Muscle of back (tissue), 13 donors: ENCODE measurements at places on chromosomes 16 and 17. TPM values are rescaled to one million over a fixed set of nuclear protein-coding genes. Genes with fewer than 3 reads are reported as not detected.

Gene ABCC11
- 0.08 TPM for polyA plus RNA-seq

Gene RAB26
- 0.80 TPM for polyA plus RNA-seq

Gene GFAP
- 0.27 TPM for polyA plus RNA-seq

Gene TUBG2
- 11.7 TPM for polyA plus RNA-seq

Gene DHX58
- 5.9 TPM for polyA plus RNA-seq

Gene CSH2
- 1.9 TPM for polyA plus RNA-seq

Gene PRR35
- 0.11 TPM for polyA plus RNA-seq

Gene GJD3
- not detected for polyA plus RNA-seq

Gene MGAT5B
- 0.95 TPM for polyA plus RNA-seq

Gene GPR179
- 0.17 TPM for polyA plus RNA-seq

Gene WFDC1
- 1.5 TPM for polyA plus RNA-seq

GRCh38 chr17:35765086-35765710 lies 4.5 kb downstream of the C17orf50 start:
- no peak for DNase-seq

GRCh38 chr17:58307468-58308172 lies 21.0 kb downstream of the TSPOAP1 start:
- DNase-seq = no peak

DNA sequence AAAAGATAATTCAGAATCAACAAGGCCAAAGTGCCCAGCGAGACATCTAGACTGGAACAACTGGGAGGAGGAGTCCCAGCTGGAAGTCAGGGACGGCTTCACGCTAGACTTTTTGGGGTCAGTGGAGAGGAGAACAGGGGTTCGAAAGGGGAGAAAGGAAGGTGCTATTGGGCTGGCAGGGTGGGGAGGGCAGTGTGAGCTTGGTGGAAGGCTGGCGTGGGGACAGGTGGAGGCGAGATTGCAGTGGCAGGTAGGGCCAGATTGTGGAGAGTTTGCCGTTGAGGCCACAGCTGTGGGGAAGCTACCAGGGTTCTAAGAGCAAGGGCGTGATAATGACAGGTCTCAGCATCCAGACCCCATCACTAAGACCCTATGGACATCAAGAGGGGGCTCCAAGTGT lies 10.5 kb downstream of the SDK2 start:
- no peak for DNase-seq

DNA sequence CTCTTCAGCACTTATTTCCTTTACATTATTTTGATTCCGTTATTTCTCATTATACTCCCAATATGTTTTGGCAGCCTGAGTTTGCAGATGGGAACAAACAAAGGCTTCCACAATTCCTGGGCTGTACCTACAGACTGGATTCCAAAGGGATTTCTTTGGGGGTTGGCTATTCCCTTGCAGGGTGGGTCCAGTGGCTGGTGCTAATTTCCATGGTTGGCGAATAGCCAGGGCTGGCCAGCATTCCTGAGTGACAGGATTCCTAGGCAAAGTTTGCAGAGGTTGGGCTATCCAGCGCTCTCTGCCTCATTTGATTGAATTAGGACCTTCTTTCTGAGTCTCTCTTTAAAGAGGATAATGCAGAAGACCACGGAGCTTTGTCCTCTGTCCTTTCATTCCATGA lies 207.4 kb downstream of the MAF start:
- DNase-seq = no peak

DNA sequence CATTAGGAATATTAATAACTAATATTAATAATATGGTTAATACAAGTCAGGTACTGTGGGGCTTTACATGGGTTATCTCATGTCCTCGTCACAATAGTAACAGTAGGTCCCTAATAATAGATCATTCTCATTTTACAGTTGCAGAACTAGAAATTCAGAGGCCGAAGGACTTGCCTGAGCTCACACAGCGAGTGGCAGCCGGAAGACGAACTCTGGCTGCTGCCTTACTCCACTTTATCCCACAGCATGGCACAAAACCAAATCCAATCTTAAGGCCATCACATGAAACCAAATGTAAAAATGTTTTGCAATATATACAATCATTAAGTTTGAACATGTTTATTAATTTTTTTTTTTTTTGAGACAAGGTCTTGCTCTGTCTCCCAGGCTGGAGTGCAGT lies 13.6 kb downstream of the GNA13 start:
- no peak for DNase-seq

DNA sequence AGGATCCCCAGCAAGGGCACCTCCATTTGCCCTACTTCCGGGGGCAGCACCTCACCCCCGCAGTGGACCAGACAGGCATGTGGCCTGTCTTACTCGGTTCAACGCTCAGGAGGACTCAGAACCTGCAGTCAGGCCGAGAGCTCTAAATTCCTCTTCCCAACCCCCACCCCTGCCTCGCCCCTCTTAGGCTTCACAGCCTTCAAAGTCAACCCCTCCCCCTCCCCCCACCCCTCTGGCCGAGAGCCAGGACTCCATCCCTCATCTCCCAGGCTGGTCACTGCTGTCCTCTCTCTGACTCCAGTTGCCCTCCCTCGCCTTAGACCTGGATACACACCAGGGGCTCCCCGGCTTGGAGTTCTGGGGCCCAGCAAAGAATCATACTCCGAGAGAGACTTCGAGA lies 8.1 kb upstream of the HS3ST6 start:
- no peak for DNase-seq

- peak; percentile 60 for DNase-seq
These were observed 5.4 kb upstream of the BBS2 start for GRCh38 chr16:56525236-56525635.

DNA sequence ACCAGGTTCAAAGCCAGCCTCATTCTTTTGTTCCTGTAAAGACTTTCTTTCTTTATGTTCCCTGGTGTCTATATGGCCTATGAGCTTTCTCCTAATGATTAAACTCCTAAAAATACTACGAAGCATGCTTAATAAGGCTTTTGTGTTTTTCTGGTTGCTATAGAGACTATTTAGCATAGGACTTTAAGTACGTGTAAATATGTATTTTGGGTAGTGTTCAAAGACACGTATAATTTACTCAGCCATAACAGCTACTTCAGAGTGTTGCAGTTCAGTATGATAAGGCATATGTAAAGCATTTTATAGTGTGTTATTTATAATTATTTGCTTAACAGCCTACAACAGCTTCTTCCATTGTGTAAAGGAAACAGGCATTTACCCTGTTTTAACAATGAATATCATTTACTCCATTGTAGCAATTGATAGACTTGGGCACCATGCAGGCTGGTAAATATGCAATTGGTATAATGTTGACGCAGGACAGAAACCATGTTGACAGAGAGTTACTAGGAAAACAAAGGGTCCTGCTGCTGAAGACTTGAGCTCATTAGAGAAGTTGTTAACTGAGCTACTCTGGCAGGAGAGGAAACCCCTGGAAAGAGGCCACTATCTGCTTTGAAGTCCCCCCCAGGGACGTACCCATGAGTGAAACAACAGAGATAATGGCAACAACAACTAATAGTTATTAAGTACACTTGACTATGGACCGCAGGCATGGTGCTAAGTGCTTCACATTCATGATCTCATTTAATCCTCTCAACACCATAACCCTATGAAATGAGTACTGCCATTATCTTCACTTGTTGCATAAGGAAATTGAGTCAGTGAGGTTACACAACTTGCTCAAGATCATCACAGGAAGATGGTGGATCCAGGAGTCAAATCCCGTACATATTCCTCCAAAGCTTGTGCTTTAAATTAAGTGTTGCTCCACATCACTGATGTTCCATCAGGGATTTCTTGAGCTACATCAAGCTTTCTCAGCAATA lies 342.2 kb upstream of the DYNLRB2 start:
- no peak for DNase-seq

DNA sequence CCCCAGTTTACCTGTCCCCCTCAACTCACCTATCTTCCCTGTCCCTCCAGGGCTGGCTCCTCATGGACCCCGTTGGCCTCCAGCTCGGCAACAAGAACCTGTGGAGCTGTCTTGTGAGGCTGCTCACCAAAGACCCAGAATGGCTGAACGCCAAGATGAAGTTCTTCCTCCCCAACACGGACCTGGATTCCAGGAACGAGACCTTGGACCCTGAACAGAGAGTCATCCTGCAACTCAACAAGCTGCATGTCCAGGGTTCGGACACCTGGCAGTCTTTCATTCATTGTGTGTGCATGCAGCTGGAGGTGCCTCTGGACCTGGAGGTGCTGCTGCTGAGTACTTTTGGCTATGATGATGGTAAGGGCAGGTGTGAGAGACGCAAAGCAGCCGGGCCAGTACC lies 31.3 kb downstream of the NLRC5 start:
- no peak for DNase-seq

- no peak for DNase-seq
These were observed 164.8 kb upstream of the FOXF1 start for GRCh38 chr16:86345516-86345915.

GRCh38 chr17:31524926-31525800 lies 133.7 kb downstream of the RAB11FIP4 start:
- peak; percentile 77 for DNase-seq

DNA sequence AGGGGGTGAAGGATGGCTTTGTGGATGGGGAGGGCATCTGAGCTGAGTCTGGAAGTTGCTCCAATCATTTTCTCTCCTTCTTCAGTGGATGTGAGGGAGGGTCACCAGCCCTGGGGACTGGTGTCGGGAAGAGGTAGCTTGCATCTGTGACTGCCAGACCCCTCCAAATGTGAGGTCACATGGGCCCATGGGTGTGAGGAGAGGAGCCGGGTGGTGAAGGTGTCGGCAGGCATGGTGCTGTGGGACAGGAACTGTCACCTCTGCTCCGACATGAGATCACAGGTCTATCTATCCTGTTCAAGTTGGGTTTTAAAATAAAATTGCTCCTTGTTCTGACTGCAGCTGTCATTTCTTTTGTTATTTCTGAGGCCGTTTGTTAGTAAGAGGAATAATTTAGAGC lies 351.1 kb downstream of the CPPED1 start:
- no peak for DNase-seq

GRCh38 chr17:17114592-17115225 lies 72.5 kb downstream of the MPRIP start:
- DNase-seq = no peak

DNA sequence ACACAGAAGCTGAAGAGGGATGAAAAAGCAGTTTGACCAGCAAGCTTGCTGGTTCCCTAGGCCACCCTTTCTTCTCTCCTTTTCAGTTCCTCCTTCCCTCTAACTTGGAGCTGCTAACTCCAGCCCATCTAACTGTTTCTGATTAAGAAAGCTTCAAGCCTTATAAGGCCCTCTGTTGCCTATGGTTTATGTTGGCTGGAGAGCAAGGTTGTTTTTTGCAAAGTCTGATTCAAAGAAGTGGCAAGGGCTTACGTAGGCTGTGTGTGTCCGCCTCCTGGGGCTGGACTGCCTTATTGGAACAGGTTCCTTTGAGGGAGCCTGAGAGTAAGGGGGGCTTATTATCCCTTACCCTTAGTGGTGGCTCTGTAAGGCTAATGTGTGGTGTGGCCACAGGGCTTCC lies 7.1 kb downstream of the AKAP1 start:
- no peak for DNase-seq

- no peak for DNase-seq
These were observed 31.9 kb downstream of the PPL start for GRCh38 chr16:4904942-4905615.

DNA sequence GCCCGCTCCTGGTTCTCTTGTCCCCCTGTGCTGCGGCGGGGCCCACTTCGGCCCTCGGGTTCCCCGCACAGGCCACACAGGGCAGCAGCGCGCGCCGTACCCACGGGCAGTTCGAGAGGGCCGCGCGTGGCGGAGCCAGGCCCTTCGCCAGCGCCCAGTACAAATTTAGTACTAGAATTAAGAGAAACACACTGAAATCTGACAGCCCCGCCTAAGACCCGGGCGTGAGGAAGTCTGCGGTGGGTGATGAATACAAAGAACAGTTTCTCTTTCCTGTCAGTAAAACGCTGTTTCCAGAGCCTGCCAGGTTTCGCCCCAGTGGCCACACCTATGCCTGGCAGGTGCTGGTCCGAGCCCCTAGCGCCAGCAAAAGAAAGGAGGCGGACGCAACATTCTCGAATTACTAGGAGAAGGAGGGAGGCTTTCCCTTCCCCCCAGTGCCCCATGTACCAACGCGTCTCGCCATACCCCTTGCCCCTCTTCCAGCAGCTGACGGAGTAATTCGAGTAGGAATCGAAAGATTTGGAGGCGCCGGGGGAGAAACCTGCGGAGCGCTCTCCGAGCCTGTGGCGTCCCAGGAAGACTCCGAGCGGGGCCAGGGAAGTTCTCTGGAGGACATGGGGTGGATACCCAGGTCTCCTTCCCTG lies 591 bp upstream of the SLFN5 start:
- DNase-seq = peak; percentile 31

DNA sequence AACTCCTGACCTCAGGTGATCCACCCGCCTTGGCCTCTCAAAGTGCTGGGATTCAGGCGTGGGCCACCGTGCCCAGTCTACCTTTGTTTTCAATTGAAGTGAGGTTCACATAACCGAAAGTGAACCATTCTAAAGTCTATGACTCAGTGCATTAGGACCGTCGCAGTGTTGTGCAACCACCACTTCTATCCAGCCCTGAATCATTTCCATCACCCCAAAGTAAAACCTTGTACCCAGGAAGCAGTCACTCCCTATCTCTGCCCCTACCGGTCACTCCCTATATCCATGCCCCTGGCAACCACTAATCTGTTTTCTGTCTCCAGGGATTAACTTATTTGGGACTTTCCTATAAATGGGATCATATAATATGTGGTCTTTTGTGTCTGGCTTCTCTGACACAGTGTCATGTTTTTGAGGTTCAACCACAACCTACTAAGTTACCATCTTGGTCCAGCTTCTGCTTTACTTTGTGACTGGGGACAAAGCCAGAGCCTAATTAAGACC lies 28.3 kb upstream of the CDC42EP4 start:
- DNase-seq = no peak

DNA sequence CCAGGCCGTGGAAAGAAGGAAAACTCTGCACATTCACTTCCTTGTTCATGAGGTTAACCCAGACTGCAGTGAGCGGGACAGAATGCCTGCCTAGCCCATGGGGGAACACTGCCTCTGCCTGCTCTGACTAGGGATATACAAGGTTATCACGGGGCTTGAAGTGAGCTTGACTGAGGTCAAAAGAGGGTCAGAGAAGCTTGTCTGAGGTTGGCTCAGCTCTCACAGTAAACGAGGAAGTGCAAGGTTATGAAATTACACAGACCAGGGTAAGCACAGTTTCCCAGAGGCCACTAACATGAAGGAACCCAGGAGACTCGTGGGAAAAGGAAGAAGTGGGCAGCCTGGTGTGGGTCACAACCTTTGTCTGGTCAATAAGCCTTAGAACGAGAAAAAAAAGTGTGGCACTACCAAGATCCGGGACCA lies 28.7 kb downstream of the HIC1 start:
- DNase-seq = no peak

DNA sequence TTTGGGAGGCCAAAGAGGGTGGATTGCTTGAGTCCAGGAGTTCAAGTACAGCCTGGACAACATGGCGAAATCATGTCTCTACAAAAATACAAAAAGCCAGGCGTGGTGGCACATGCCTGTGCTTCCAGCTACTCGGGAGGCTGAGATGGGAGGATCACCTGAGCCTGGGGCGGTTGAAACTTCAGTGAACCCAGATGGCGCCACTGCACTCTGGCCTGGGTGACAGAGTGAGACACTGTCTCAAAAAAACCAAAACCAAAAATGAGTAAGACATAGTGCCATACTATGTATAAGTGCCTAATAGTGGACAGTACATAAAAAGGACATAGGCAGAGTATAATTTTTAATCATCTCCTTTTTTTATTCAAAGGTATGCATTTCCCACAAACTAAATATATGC lies 4.0 kb downstream of the CTC1 start:
- DNase-seq = no peak

- DNase-seq = peak; percentile 73
These were observed 611.3 kb upstream of the SALL1 start for GRCh38 chr16:51762081-51762996.

- DNase-seq = peak; percentile 78
These were observed 1.7 kb upstream of the SLC16A11 start for GRCh38 chr17:7045492-7046126.

GRCh38 chr16:10932959-10933710 lies 9.1 kb downstream of the DEXI start:
- DNase-seq = no peak

GRCh38 chr17:28579526-28579925 lies 2.8 kb upstream of the ALDOC start:
- no peak for DNase-seq
